ENCODE measurements at places on chromosomes 12 and 14.
A peak's percentile ranks its signal among the peaks of the same experiment; 100 is the strongest.

- no peak overlapping the region for H3K27ac ChIP-seq
- H3K4me3 ChIP-seq: no peak overlapping the region
- DNase-seq: no peak
- H3K4me1 ChIP-seq: peaks cover 13% of the 10 kb centered on the region
- H3K36me3 ChIP-seq: no peaks in the 10 kb centered on the region
Measured at GRCh38 chr12:2759733-2760132, 35.0 kb upstream of the FKBP4 start.

DNA sequence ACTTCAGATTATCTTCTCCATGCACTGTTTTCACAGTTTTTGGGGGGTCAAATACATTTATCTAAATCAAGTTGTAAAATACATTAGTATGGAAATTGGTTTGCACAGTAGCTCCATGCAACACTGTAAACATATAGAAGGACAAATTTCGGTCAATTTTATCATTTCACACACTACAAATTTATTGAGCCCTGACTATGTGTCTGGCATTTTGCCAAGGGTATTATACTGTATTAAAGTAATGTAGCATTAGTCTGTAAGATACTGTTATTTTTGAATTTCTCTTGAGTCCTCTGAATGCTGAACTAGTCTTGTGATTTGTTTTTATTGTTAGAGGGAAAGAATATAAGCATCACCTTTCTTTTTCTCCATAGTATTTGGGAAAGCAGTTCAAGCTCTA is 1.3 kb downstream of the RAD9B start:
- DNase-seq: no peak
- H3K27me3 ChIP-seq: peaks cover 30% of the 10 kb centered on the region
- no peak overlapping the region for H3K4me3 ChIP-seq
- H3K4me1 ChIP-seq: peaks cover 8% of the 10 kb centered on the region
- peaks cover 8% of the 10 kb centered on the region for H3K36me3 ChIP-seq

DNA sequence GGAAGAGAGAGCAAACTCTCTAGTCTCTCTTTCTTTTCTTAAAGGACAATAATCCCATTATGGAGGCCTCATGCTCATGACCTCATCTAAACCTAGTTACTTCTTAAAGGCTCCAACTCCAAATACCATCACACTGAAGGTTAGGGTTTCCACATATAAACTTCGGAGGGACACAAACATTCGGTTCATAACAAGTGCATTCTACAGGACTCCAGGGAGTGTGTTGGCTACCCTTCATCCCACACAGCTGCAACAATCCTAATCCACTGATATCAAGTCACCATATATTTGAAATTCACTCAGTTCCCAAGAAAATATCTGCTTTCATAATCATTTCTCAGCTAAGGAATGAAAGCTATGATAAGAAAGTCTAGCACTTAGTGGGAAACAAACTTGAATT is 265.9 kb upstream of the PLEKHG7 start:
- peaks cover 8% of the 10 kb centered on the region for H3K4me1 ChIP-seq
- DNase-seq: no peak
- H3K27me3 ChIP-seq: no peaks in the 10 kb centered on the region
- H3K36me3 ChIP-seq: no peaks in the 10 kb centered on the region
- H3K4me3 ChIP-seq: no peak overlapping the region
- H3K27ac ChIP-seq: no peak overlapping the region

GRCh38 chr12:70615174-70615866 is 21.9 kb downstream of the PTPRB start:
- no peak overlapping the region for H3K4me3 ChIP-seq
- no peaks in the 10 kb centered on the region for H3K36me3 ChIP-seq
- H3K27ac ChIP-seq: no peak overlapping the region

DNA sequence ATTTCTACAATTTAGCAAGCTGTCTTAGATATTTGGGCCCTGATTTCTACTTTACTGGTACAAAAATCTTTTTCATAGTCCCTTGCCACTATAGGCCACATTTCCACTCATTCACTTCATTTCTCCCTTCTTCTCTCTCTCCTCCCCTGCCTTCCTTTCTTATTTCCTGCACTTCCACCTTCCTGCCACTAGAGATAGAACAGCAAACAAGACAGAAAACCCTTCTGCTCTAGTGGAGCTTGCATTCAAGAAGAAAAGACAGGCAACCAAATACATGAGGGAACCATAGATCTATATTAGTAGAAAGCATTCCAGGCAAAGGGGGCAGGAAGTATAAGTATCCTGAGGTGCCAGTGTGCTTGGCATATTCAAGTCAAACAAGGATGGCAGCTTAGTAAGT is 623.5 kb downstream of the FLRT2 start:
- no peaks in the 10 kb centered on the region for H3K27me3 ChIP-seq
- no peaks in the 10 kb centered on the region for H3K4me1 ChIP-seq
- H3K4me3 ChIP-seq: no peak overlapping the region
- no peaks in the 10 kb centered on the region for H3K36me3 ChIP-seq

DNA sequence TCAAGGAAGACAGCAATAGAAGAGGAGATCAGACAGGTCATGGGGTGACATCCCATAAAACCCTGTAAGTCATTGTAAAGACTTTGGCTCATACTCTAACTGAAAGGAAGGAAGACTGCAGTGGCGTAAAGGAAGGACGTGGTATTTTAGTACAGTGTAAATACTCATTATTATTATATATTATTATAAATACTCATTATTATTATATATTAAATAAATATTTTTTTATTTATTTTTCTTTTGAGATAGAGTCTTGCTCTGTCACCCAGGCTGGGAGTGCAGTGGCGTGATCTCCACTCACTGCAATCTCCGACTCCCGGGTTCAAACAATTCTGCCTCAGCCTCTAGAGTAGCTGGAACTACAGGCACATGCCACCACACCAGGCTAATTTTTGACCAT is 15.1 kb upstream of the LRP10 start:
- no peak for DNase-seq
- no peaks in the 10 kb centered on the region for H3K27me3 ChIP-seq
- H3K36me3 ChIP-seq: no peaks in the 10 kb centered on the region
- peaks cover 4% of the 10 kb centered on the region for H3K4me1 ChIP-seq

DNA sequence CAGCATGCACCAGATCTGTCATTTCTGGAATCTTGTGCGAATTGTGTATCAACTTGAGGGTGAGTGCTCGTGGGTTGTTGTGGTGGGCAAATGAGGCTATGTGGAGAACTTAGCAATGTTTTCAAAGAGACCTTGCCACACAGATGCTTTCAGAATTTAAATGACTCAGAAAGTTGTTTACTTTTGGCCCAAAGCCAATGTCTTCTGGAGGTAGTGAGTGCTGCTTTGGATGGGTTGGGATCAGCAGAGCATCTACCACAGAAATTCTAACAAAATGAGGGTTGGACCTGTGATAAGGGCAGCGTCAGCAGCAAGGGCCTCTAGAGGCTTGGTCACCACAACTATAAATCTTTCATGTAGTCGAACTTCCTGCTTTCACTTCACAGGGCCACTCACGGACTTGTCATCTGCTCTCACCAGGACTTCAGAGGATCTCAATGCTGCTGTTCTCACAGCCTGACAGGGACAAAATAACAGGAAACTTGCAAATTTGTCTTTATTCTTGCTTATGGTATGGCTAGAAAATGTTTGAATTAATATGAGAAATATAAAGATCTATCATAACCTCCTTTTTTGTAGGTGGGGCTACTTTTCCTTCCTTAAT is 111.4 kb downstream of the DACT1 start:
- DNase-seq: no peak
- H3K27me3 ChIP-seq: no peaks in the 10 kb centered on the region
- no peak overlapping the region for H3K4me3 ChIP-seq
- H3K27ac ChIP-seq: no peak overlapping the region
- no peaks in the 10 kb centered on the region for H3K36me3 ChIP-seq
- 0 out of 2 replicates have a peak, but pooled peaks cover 2% of the 10 kb centered on the region for H3K4me1 ChIP-seq

DNA sequence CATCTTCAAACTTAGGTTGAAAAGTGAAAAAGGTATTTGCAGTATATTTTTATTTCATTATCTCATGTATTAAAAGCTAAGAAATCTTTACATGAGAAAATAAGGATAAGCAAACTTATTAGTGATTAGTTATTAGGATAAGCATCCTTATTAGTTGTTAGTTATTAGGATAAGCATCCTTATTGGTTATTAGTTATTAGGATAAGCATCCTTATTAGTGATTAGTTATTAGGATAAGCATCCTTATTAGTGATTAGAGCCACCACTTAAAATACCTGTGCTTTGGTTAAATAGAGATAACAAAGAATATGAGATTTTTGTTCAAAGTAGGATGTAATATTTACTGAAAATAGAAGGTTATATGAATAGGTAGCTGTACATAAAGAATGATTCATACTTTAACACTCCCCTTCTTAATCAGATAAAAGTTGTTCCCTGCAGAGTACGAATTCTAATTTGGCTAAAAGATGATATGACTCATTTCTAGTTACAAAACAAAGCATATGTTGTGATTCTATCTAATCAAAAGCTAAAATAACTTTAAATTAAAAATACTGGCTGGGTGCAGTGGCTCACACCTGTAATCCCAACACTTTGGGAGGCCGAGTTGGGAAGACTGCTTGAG is 56.4 kb downstream of the KDM5A start:
- H3K4me1 ChIP-seq: no peaks in the 10 kb centered on the region
- no peaks in the 10 kb centered on the region for H3K27me3 ChIP-seq

GRCh38 chr12:21296751-21297406 is 37.8 kb downstream of the SLCO1A2 start:
- no peak overlapping the region for H3K27ac ChIP-seq
- no peaks in the 10 kb centered on the region for H3K36me3 ChIP-seq
- no peaks in the 10 kb centered on the region for H3K4me1 ChIP-seq
- H3K4me3 ChIP-seq: no peak overlapping the region
- H3K27me3 ChIP-seq: no peaks in the 10 kb centered on the region

DNA sequence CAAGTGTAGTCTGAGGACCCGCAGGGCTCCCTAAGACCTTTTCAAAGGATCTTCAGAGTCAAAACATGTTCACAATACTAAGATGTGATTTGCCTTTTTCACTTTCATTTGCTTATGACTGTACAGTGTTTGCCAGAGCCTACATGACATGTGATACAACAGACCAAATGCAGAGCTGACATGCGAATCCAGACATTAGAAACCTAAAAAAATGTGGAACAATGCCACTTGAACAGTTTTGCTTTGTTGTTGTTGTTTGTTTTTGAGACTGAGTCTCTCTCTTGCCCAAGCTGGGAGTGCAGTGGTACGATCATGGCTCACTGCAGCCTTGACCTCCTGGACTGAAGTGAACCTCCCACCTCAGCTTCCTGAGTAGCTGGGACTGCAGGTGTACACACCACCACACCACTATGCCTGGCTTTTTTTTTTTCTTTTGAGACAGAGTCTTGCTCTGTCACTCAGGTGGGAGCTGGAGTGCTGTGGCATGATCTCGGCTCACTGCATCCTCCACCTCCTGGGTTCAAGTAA is 5.3 kb upstream of the RAB35 start:
- H3K4me3 ChIP-seq: no peak overlapping the region
- DNase-seq: no peak
- H3K4me1 ChIP-seq: peaks cover 23% of the 10 kb centered on the region
- H3K36me3 ChIP-seq: peaks cover 3% of the 10 kb centered on the region

DNA sequence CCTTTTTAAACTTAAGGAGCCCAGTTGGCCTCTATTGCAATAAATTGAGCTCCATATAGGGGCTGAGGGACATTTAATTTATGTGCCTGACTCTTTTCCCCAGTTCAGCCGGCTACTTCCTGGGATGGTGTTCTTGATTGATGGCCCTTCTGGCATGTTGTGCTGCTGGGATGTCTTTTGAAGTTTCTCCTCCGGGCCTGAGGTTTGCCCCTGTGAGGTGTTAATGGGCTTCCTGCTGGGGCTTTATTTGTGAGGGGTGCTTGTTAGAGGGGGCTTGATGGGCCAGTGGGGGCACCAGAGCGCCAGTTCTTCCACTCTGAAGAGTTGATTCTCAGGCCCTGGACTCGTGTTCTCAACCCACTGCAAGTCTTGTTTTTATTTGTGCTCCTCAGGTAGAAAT is 69.6 kb downstream of the CHST11 start:
- H3K4me1 ChIP-seq: peaks cover 71% of the 10 kb centered on the region
- H3K27me3 ChIP-seq: no peaks in the 10 kb centered on the region
- H3K36me3 ChIP-seq: peaks cover 9% of the 10 kb centered on the region

GRCh38 chr14:32027255-32027939 is 49.7 kb upstream of the ARHGAP5 start:
- no peak for DNase-seq
- H3K27ac ChIP-seq: no peak overlapping the region
- no peaks in the 10 kb centered on the region for H3K27me3 ChIP-seq
- no peaks in the 10 kb centered on the region for H3K36me3 ChIP-seq
- no peak overlapping the region for H3K4me3 ChIP-seq

DNA sequence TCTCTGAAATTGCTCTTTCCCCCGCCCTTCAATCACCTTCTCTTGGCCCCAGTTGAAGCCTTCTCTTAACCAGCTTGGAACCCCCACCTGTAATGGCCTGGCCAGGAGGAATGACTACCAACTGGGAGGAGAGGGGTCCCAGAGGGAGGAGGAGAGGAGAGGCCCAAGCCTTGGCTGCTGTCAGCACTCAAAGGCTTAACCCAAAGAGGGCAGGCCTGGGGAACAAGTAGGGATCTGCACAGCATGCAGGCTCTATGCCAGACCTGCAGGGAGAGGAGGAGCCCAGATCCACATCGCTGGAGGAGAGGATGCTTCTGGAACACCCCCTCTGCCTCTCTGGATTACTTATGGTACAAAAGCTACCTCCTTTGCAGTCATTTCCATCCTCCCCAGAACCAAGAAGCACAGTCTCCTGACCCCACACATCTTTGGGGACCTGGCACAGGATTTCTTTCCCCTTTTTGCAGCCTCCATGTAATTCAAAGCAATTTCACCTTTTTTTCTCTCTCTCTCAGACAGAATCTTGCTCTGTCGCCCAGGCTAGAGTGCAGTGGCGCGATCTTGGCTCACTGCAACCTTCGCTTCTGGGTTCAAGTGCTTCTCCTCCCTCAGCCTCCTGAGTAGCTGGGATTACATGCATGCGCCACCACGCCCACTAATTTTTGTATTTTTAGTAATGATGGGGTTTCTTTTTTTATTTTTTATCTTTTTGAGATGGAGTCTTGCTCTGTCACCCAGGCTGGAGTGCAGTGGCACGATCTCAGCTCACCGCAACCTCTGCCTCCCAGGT is 6.2 kb downstream of the RARG start:
- peaks cover 72% of the 10 kb centered on the region for H3K4me1 ChIP-seq
- H3K36me3 ChIP-seq: peaks cover 5% of the 10 kb centered on the region
- H3K27ac ChIP-seq: 0 out of 2 replicates have a peak overlapping the region, but pooled peaks have one; percentile 17
- peak overlapping the region; percentile 34 for H3K4me3 ChIP-seq
- no peak for DNase-seq

DNA sequence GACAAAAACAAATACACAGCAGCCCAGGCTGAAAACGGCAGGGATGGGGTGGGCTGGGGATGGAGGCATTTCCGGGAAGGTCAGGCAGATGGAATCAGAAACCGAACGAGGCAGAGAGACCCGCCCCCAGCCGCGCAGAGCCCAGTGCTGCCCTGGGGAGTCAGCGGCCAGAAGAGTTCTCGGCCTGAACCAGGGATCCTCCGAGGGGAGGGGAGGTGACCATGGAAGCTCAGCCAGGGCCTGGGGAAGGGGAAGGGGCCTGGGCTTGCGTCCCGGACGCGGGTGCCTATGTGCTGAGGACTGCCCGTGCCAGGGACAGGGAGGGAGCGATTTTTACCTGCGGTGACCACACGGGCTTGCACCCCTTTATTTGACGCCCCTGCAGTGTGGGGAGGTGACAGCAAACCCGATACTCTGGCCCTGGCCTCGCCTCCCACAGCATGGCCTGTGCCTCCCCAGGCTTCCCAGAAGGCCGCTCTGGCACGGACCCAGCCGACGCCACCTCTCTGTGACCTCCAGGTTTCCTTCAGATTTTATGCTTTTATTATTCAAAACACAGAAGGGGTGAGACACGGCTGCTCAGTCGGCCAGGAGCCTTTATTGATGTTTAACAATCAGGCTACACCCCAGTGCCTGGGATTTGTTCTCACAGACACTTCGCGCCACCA is 7.7 kb downstream of the LRCOL1 start:
- H3K4me1 ChIP-seq: peaks cover 14% of the 10 kb centered on the region
- H3K27me3 ChIP-seq: peaks cover 81% of the 10 kb centered on the region
- H3K27ac ChIP-seq: no peak overlapping the region
- DNase-seq: no peak
- no peak overlapping the region for H3K4me3 ChIP-seq

Data from WTC11 (cell line).